ENCODE measurements at places on chromosomes 1 and 21.

DNA sequence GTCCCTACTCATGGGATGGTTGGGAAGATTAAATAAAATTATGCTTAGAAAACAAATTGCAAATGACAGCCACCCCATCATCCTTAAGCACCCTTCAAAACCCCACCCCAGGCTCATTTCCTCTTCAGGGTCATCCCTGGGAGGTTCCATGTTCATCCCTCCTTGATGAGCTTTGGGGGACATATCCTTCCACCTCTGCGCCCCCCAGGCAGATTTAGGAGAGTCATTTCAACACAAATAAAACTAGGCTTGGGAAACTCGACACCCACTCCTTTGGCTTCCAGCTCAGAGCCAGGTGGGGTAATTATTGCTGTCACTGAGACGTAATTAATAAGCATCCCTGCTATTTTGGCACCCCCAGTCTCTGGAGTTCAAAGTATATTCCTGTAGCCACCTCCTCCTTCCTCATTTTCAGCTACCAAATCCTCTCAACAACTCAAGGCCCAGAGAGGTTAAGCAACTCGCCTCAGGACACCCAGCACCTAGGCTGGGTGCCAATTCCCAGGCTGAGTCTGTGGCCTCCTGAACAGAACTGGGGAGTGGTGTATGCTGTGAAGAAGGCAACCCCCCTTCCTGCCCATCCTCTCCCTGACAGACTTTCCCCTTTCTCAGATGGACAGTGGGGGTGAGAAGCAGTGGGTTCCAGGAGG, 595 bp downstream of the CRYBG2 start:
- DNase-seq, result no peak

- DNase-seq, result no peak
These were observed 138.5 kb downstream of the CLIC6 start for GRCh38 chr21:34807146-34807880.

DNA sequence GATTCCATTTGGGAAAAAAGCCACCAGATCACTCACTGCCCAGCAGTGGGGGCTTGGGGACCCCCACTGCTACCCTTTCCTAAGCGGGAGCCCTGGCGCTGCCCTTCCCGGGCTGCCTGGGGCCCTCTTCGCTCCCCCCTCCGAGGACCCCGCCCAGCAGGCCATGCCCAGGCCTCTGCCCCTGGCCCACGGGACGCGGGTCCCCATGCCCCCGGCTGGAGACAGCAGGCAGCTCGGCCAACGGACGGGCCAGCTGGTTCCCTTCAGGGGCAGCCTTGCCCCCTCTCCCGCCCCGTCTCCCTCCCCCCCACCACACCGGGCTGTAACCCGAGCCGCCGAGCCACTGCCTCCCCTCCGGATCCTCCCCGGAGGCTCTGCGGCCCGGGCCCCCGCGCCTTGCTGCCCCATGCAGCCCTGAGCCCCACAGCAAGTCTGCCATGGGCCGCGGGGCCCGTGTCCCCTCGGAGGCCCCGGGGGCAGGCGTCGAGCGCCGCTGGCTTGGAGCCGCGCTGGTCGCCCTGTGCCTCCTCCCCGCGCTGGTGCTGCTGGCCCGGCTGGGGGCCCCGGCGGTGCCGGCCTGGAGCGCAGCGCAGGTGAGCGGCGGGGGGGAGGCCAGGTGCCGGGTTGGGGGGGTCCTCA, at the start of gene MMP23B:
Gene MMP23B, plus strand, starts transcription at position 392 of the 639 bp plus-strand sequence. Its CDS starts 46 bp downstream, at position 438.
- no peak for DNase-seq

DNA sequence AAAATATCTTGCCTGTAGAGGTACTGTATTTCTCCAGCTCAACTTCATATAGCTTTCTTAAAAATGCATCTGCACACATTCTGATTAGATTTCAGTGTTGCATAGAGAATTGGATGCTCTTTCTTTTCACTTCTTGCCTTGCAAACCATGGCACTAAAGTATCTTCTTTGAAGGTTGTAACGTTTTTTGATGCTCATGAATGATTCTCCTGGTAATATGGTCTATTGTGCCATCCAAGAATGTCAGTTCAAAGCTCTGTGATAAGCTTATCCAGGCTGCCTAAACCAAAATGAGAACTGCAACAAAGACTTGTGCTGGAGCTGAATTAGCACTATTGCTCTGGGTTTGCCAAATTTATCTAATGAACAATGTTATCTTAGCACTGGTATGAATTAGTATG, 1.9 kb downstream of the SGIP1 start:
- DNase-seq, result no peak

GRCh38 chr1:163298365-163298764, 23.4 kb upstream of the NUF2 start:
- DNase-seq, result no peak

DNA sequence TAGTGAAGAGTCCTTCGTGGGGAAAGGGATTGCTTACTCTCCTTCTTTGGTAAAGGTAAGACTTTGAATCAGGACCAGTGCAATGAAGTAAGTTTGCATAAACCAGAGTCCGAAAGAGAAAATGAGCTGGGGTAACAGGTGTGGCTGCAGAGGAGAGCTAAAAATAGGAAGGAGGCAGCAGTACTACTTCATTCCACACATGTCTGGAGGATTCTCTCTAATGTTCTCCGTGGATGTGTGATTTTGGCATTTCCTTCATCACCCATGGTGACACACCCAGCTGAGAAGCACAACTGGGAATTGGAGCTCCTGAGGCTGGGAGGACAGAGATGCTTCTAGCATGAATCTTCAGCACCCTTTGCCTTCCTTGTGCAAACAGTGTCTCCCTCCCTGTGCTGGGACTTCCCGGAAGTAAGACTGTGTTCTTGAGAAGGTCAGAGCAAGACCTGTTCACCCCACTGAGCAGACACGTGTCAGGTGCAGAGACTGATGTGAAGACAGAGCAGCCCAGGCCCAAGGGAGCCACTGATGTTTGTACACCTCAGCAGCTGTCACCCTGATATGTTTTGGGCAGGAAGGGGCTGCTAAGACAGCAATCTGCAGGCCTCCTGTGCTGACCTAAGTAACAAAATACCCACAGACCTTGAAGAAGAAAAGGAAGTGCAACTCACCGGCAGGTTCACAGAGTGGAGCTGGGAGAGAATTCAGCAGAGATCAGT, 13.3 kb downstream of the FCRL1 start:
- DNase-seq, result no peak

DNA sequence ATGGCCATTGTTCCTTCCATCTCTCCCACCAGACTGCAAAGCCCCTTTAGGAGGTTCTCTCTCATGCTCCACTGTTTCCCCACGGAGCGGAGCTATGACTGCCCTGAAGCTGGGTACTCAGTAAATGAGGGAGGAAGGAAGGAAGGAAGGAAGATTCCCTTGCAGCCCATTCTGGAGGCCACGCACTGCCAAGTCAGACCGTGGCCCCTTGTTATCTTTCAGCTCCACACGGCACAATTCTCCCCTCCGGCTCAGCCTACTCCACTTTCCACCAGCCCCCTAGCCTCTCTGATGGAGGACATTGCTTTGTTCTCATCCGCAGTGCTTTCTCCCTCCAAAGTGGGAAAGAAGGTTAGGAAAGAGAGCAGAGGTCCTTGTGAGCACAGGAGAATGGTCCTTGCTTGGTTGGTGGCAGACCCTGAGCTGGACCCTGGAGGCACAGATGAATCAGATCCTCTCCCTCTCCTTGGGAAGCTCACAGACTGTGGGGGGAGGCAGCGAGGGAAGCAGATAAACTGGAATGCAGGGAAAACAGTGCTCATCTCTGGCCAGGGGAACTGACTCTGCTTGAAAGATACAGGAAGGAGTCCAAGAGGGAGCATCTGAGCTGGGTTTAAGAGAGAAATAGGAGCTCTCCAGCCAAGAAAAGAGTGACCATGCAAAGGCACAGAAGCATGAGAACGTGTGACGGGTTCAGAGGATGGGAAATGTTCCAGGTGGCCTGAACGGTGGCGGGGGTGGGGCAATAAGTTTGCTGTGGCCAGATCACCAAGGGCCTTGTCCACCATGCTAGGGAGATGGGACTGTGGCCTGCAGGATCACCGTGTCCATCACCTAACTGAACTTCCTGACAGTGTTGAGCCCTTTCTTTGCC, 52.6 kb downstream of the GLIS1 start:
- no peak for DNase-seq

DNA sequence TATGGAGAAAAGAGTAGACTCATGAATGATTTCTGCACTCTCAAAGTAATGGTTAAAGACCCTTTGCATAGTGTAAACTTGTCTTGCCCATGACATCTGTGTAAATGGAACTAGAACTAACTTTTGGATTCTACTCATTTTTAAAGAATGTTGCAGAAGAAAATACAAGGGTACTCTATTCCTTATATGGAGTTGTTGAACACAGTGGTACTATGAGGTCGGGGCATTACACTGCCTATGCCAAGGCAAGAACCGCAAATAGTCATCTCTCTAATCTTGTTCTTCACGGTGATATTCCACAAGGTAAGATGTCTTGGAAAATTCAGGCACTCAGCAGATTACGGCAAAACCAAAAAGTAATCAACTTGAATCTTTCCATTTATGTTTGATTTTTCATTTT, 19.8 kb downstream of the CCT8 start:
- DNase-seq, result no peak

DNA sequence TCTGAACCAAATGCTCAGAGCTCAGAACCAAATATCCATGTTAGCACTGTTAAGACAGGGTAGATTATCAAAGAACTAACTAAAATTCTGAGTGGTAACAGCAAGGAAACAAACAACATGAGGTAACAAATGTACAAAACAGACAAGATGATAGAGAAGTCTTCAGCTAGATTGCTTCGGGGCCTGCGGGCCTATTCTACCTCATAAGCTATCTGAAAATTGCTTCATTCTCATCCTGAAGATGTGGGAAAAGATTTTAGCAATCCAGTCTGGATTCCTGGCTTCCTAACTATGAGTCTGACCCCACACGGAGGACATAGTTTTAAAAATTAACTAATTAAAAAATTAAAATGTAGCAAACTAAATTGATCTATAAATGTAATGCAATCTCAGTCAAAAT, 9.2 kb upstream of the QSOX1 start:
- no peak for DNase-seq
